LoVo (cell line): ENCODE measurements at places on chromosomes 2 and 18.
A peak's percentile ranks its signal among the peaks of the same experiment; 100 is the strongest.

GRCh38 chr2:172765662-172766061 is 30.0 kb downstream of the RAPGEF4 start:
- DNase-seq = no peak

DNA sequence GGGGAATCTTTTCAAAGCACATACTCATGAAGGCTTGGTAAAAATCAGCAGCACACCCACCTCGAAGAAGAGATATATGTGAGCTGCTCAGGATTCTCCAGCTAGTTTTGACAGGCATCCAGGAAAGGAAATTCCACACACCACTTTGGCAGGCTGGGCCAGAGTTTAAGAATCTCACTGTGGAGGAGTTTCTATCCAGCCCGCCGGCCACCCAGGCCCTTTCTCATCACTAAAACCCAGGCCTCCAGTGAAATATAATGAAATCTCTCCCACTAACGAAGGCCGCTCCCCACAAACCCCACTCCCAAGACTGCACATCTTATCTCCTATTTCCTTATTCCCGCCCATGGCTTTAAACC is 202.0 kb downstream of the GLI2 start:
- no peak for DNase-seq

DNA sequence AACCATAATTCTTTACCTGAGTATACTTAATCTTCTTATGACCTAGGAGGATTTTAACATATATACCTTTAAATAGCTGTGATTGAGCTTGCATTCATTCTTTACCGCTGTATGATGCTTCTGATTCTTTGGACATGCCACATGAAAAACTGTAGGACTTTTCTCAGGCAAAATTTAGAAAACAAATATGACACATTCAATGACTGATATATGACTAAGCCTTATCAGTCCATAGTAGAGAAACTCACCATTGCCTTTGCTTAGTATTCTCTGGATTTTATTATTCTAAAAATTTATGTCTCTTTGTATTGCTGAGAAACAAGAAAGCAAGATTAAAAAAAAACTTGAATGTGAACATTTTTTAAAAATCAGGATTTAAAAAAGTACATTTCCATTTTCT is 3.7 kb downstream of the FAM171B start:
- DNase-seq = no peak

GRCh38 chr2:187102381-187102780 is 253.4 kb upstream of the ZSWIM2 start:
- DNase-seq = no peak

DNA sequence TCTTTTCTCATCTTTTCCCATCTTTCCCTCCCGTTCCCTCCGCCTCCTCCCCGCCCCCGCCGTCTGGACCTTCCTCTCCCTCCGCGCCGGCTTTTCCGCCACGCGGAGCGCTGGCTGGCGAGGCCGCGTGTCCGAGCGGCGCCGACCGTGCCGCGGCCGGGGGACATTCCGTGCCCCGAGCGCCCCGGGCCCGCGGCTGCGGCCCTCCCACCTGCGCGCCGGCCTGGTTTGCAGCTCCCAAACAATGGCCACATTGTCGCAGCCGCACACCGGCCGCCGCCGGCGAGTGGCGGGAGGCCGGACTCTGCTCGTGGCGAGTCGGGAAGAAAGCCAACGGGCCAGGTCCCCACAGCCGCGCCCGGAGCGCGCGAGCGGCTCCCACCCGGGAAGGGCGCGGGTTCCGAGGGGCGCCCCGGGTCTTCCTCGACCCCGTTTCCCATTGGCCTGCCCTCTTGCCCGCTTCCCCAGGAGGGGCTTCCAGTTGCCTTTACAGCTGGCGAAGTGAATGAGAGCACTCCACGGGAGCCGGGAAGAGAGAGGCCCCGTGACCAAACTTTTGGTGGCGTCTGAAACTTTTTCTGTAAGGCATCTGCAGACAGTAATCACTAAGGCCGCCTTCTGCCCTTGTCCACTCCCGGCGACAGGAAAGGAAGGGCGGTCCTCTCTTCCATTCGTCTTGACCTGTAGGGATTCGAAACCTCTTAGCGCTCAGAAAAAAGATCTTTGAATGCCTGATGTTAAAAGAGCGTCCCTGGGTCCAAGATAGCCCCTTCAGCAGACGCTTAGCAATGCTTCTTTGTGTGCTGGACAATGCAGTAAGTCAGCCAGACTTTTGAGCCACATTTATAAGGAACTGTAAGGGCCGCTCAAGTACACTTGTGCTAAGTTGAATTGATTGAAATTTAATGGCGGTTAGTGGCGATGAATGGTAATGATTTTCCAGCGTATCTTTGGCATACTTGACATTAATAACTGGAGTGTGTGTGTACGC is 6.2 kb downstream of the GLI2 start:
- DNase-seq = peak; percentile 19

- no peak for DNase-seq
These were observed 6.2 kb downstream of the PELI1 start for GRCh38 chr2:64137996-64138395.

GRCh38 chr2:128361376-128362131 is 42.9 kb upstream of the HS6ST1 start:
- no peak for DNase-seq

DNA sequence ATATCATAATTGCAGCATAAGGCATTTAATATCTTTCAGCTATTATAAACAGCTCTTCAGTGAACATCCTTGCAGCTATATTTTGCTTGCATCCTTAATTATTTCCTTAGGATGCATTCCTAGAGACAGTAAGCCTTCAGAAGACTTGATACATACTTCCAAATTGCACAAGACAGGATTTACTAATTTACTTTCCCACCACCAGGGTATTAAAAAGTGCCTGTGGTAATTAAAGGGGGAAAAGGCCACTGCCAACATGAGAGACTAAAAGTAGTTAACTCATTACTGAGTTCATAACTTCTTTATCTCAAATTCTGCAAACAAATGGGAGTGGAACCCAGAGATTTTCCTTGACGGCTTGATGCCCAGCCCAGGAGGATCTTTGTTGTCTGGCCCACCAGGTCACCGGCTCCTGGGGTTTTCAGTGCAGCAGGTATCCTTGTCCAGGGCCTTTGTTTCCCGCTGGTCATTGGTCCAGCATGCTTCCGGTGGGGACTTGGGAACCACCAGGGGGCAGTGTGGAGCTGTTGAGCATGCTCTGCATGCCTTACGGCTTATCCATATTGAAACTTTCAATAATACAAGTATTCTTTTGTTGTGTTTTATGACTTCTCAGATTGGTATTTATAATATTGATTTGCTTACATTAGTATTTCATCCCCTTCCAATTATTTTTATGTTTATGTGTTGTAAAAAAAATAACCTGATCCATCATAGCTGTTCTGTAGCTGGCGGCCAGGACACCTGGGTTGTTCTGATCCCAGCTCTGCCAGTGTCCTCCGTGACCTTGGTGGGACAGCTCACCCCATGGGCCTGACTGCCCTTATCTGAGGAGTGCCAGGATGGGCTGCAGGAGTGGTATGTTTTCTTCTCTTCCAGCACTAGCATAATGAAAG is 61.4 kb downstream of the TGOLN2 start:
- DNase-seq = peak; percentile 54

GRCh38 chr2:216555274-216555673 is 56.6 kb downstream of the RPL37A start:
- DNase-seq = peak; percentile 13

GRCh38 chr2:3571284-3571683 is 3.8 kb upstream of the RPS7 start:
- DNase-seq = no peak

DNA sequence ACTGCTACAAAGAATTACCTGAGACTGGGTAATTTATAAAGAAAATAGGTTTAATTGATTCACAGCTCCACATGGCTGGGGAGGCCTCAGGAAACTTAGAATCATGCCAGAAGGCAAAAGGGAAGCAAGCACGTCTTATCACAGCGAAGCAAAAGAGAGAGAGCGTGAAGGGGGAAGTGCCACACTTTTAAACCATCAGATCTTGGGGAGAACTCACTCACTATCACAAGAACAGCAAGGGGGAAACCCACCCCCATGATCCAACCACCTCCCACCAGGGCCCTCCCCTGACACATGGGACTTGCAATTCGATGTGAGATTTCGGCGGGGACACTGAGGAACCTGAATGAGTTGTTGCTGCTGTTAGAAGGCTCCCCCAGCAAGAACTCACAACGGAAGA is 220.2 kb upstream of the PIEZO2 start:
- DNase-seq = no peak

- no peak for DNase-seq
These were observed 104.7 kb upstream of the OTOS start for GRCh38 chr2:240245184-240245583.

DNA sequence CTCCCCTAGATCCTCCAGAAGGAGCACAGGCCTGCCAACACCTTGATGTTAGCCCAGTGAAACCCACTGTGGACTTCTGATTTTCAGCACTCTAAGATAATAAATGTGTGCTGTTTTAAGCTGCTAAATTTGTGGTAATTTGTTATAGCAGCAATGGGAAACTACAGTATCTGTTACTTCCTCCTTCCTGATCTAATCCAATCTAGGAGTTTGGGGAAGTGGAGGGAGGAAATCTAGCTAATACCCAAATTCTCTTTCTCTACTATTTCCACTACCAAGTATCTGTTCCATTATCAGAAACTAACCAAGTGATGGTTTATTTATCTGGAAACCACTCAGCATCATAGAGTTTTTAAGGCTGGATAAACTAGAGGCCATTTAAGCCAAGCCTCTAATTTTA is 64.9 kb downstream of the AFF3 start:
- no peak for DNase-seq

- DNase-seq = no peak
These were observed 361.1 kb upstream of the ZNF521 start for GRCh38 chr18:25713103-25713502.

GRCh38 chr2:235545339-235546150 is 51.7 kb downstream of the AGAP1 start:
- no peak for DNase-seq

DNA sequence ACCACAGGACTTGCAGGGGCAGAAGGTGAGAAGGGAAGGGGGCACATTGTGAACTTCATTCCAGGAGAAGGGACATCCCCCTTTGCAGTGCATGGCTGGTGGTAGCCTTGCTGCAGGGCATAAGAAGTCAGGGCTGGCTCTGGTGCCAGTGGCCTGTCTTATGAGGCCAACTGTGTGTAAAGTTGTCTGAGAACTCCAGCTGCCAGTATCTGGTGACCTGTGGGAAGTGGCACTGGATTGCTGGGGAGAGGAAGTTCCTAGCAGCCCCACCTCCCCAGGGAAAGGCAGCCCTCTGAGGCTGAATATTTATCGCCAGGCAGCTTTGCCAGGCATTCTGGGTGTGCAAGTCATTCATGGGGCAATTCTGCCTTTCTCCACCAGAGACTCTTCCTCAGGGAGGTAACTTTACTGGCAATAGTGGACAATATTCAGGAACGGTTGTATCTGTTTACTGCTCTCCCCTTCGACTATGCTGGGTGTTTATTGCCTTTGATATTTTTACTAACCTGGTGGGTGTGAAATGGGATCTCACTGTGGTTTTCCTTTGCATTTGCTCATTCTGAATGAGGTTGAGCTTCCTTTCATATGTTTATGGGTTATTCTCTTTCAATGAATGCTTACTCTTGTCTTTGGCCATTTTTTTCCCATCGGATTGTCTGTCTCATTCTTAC is 12.3 kb downstream of the TRPM8 start:
- DNase-seq = no peak

GRCh38 chr2:96325884-96326255 is 753 bp downstream of the ITPRIPL1 start:
- DNase-seq = no peak

DNA sequence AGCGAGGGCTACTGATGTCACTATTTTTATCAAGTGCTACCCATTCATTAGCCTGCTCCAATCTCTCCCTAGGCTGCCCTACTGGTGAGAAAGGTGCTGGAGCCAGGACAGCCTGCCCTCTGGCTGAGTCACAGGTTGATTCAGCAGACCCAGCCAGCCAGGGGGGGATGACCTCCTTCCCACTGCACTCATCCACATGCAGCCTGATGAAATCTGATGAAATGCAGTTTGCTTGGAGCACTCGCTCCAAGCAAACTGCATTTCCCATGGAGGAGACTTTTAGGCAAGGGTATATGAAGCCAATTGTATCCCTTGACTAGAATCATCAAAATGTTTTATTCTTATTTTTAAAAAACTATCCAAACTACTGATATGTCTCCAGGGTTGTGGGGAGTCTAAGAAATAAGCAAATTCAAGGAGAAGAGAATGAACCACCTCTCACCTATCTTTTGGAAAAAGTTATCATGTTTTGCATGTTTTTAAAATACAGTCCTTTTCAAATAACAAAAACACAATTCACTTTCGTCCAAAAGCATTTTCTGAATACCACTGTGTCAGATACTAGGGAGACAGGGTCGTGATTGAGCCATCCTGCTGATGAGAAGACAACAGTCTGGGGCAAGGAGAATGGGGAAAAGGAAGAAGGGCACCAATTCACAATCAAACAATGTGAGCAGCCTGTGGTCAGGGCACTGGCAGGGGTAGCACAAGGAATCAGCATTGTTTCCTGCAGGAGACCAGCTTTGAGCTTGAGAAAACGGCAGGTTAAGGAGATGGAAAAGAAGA is 128.3 kb downstream of the AFF3 start:
- DNase-seq = peak; percentile 71

- DNase-seq = no peak
These were observed 1.9 kb downstream of the TFPI start for GRCh38 chr2:187552381-187552780.

DNA sequence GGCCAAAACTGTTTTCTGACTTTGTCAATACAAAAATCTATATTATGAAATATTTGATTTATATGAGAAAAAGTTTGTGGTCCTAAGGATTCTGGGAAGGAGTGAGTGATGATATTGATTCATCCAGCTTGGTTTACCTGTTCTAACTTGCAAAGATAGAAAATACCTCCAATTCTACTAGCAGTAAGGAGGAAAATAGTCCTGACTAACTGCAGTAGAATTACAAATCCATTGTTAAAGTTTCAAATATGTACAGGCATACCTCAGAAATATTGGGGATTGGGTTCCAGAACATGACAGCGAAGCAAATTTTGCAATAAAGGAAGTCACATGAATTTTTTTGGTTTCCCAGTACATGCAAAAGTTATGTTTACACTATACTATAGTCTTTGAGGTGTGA is 158.8 kb upstream of the CYRIA start:
- DNase-seq = no peak

- DNase-seq = no peak
These were observed 50.8 kb upstream of the TMEM87B start for GRCh38 chr2:112004253-112004645.

GRCh38 chr2:11596801-11597200 is 63.0 kb downstream of the GREB1 start:
- DNase-seq = no peak

DNA sequence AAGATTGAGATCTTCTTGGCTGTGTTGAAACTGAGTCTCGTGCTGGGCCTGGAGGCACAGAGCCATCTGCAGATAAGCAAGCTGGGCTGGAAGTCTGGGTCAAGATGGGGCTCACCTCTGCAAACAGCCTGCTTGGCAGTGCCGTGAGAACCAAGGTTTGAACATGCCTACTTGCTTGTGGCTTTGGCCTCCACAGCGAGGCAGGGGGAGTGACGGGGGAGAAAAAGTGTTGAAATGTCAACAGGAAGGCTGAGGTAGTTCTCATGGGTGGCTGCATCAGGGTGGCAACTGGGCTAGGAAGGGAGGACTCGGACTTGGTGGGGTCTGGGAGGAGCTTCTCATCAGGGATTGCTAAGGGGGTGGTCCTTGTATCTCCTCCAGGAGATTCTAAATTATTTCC is 99.7 kb downstream of the THNSL2 start:
- no peak for DNase-seq
